ENCODE measurements at places on chromosomes 5 and 9. TPM values are rescaled to one million over a fixed set of nuclear protein-coding genes. Genes with fewer than 3 reads are reported as not detected.
A peak's percentile ranks its signal among the peaks of the same experiment; 100 is the strongest.

Gene RNF183
- not detected for polyA plus RNA-seq

- DNase-seq, result no peak
Measured at GRCh38 chr5:36160617-36161016, 8.7 kb downstream of the SKP2 start.

DNA sequence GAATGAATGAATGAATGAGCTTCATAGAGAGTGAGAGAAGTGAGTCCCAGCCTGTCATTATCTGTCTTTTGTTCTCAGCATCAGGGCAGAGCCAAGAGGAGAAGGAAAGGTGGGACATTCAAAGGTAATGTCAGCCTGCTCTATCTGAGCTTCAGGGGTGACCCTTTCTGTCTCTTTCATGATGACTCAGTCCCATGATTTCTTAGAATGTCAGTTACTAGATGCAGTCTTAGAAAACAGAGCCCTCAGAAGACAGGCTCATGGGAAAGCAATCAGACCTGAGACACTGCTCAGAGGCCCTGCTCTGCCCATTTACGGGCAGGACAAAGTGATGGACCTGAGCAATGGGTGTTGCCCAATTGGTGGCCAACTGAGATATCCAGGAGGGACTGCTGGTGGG is 1.1 kb downstream of the SPATA31D1 start:
- DNase-seq, result no peak

DNA sequence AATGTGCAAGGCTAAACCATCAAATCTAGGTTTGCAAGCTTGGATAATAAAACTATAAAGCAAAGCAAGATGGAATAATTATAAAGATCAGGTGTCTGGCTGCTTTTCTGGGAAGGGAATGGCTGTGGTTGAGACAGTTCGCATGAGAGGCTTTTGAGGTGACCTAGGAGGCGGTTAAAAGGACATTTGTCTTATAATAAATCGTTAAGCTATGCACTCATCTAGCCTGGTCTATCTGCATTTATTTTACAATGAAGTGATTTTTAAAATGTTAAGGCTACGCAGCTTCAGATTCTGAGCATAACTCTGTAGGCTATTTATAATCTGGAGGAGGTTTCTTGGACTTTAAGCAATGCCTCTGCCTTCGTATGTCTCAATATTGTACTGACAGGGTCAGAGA is 29.4 kb upstream of the MAN2A1 start:
- DNase-seq, result no peak

DNA sequence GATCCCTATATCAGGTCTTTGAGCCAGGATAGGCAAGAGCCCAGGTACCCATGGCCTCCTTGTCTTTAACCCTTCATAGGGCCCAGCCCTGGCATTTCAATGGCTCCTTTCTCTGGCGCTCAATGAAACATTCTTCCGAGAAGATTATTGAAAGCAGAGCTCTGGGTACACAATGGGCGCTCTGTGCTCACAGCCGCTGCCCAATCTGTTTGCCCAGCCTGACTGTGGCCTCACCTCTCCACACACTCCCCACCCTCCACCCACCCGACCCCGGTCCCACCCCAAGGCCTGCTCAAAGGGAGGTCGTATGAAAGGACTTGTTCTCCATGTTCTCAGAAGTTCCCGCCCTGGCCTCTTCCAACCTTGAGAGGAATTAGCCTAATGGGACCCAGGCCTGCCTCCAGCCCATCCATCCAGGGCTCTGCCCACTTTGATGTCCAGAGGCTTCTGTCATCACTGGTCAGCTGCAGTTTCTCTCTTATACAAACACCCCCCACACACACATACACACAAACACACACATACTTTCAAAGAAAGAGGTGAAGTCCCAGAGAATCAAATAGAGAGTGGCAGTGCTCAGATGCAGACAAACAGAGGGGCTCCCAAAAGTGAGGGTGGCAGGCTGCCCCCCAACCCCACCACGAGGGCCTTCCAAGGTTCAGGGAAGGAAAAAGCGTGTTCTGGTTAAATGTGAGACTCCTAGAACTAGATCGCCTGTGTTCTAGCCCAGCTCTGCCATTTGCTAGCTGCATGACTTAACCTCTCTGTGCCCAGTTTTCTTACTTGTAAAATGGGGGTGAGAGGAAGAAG is 5.1 kb upstream of the ARSI start:
- no peak for DNase-seq

- DNase-seq, result peak; percentile 84
Measured at GRCh38 chr9:17462869-17463464, 115.9 kb upstream of the SH3GL2 start.
